ENCODE measurements at places on chromosomes 2 and 18.

- no peak for DNase-seq
Observed at GRCh38 chr2:196989496-196989895, 63.0 kb upstream of the PGAP1 start.

- no peak for DNase-seq
Observed at GRCh38 chr18:56872140-56872539, 221.0 kb downstream of the WDR7 start.

- peak; percentile 71 for DNase-seq
Observed at GRCh38 chr2:208265801-208266552, at the start of gene PIKFYVE. Gene PIKFYVE (plus strand): TSS chr2:208266255. CDS start chr2:208271520, 5,265 bp downstream.

GRCh38 chr18:419541-420175 is 80.8 kb downstream of the COLEC12 start:
- DNase-seq: no peak

- DNase-seq: no peak
Observed at GRCh38 chr2:236644502-236644911, 74.9 kb downstream of the ACKR3 start.

Data from stimulated activated CD8-positive, alpha-beta memory T cell treated with anti-CD3 and anti-CD28 coated beads, Interleukin-15, amount 100 ng/mL, for 4 hours (primary cell).